Endothelial cell (in vitro differentiated cells): ENCODE measurements at places on chromosomes 6 and 20. TPM values are rescaled to one million over a fixed set of nuclear protein-coding genes. Genes with fewer than 3 reads are reported as not detected.

- H3K27me3 ChIP-seq = no peaks in the 10 kb centered on the region
- H3K4me1 ChIP-seq = no peaks in the 10 kb centered on the region
- DNase-seq = no peak
- H3K27ac ChIP-seq = no peak overlapping the region
- H3K4me3 ChIP-seq = no peak overlapping the region
- H3K36me3 ChIP-seq = peaks cover 4% of the 10 kb centered on the region
These were observed 112.1 kb upstream of the GPR6 start for GRCh38 chr6:109865968-109866367.

DNA sequence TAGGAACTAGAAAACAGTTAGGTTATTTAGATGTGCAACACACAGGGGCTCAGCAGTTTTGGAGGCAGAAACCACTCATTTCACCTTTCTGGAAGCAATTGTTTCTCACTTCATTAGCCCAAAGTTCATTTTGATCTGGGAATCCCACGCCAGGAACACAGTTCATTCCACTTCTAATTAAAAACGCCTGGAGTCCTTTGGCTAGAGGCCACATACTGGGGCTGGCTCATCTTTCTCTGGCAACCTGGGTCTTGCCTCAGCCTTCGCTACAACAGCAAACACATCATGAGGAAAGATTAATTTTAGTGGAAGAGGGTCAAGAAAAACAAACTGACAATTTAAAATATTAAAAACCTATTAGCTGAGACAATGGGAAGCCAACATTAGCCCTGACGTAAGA is 69.7 kb downstream of the RFPL4B start:
- no peak for DNase-seq
- no peaks in the 10 kb centered on the region for H3K4me1 ChIP-seq
- H3K27me3 ChIP-seq = no peaks in the 10 kb centered on the region

DNA sequence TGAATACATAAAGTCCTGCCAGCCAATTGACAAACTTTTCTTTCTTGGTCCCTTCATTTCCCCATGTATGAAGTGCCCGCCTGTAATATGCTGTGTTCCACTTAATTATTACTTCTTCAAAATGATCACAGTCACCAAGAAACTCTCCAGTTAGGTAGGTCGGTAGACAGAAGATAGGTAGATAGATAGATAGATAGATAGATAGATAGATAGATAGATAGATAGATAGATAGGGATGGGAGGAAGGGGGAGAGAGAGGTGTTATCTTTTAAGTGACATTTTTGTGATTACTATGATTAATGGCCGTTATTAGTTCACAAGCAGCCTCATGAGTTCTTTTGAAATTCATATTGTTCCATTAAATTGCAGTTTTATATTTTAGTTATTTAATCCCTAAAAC is 79.5 kb upstream of the TPD52L1 start:
- no peak for DNase-seq
- peaks cover 15% of the 10 kb centered on the region for H3K36me3 ChIP-seq
- no peak overlapping the region for H3K27ac ChIP-seq
- no peaks in the 10 kb centered on the region for H3K27me3 ChIP-seq
- no peak overlapping the region for H3K4me3 ChIP-seq

GRCh38 chr6:142380626-142381025 is 78.8 kb downstream of the ADGRG6 start:
- peak overlapping the region; percentile 20 for H3K27ac ChIP-seq

Gene KLC4
- total RNA-seq = 41.4 TPM

Gene CCDC170
- total RNA-seq = 0.31 TPM

GRCh38 chr6:47000842-47001241 is 41.3 kb downstream of the ADGRF1 start:
- H3K4me3 ChIP-seq = no peak overlapping the region
- no peak overlapping the region for H3K27ac ChIP-seq
- no peaks in the 10 kb centered on the region for H3K4me1 ChIP-seq
- H3K36me3 ChIP-seq = no peaks in the 10 kb centered on the region

DNA sequence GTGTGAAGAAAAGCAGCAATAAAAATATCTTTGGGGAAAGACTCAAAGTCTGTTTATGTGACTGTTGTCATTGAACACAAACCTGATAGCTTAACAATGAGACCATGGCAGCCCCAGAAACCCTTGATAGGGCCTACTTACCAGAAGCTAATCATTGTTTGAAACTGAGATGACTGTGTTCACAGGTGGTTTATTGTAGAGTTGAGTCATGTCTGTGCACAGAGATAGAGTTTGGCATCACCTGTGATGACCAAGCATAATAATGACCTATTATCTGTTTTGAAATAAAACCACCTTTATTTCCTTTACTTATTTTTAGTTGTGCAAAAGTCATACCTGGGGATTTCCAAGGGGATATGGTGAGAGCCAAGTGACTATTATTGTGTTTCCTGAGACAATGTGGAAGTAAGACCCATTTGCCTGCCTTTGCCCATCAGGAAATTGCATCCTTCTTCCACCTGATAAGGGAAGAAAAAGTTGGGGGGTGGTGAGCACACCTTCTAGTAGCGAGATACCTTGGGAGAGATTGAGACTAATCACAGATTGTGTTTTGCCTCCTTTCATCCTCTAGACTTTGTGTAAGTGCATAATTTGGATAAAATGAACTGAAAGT is 456.9 kb upstream of the JAG1 start:
- H3K4me3 ChIP-seq = no peak overlapping the region
- H3K27me3 ChIP-seq = no peaks in the 10 kb centered on the region
- peaks cover 18% of the 10 kb centered on the region for H3K4me1 ChIP-seq
- H3K36me3 ChIP-seq = no peaks in the 10 kb centered on the region

Gene SMPD2
- total RNA-seq = 8.8 TPM

Gene MUC22
- not detected for total RNA-seq

- peaks cover 2% of the 10 kb centered on the region for H3K27me3 ChIP-seq
- peaks cover 30% of the 10 kb centered on the region for H3K4me1 ChIP-seq
- H3K36me3 ChIP-seq = no peaks in the 10 kb centered on the region
- H3K27ac ChIP-seq = no peak overlapping the region
These were observed 199.2 kb upstream of the SUPT3H start for GRCh38 chr6:45576648-45577624.

GRCh38 chr6:53220605-53221004 is 72.0 kb upstream of the GCM1 start:
- no peaks in the 10 kb centered on the region for H3K4me1 ChIP-seq
- H3K27ac ChIP-seq = no peak overlapping the region
- no peaks in the 10 kb centered on the region for H3K36me3 ChIP-seq
- DNase-seq = no peak
- no peaks in the 10 kb centered on the region for H3K27me3 ChIP-seq

GRCh38 chr6:130814506-130814905 is 12.7 kb upstream of the SMLR1 start:
- H3K36me3 ChIP-seq = no peaks in the 10 kb centered on the region
- H3K27me3 ChIP-seq = peaks cover 1% of the 10 kb centered on the region
- H3K4me1 ChIP-seq = no peaks in the 10 kb centered on the region
- DNase-seq = no peak
- H3K27ac ChIP-seq = no peak overlapping the region
- H3K4me3 ChIP-seq = no peak overlapping the region

Gene MAS1
- not detected for total RNA-seq

- peaks cover 16% of the 10 kb centered on the region for H3K4me1 ChIP-seq
- H3K36me3 ChIP-seq = peaks cover 13% of the 10 kb centered on the region
- peaks cover 9% of the 10 kb centered on the region for H3K27me3 ChIP-seq
- no peak overlapping the region for H3K4me3 ChIP-seq
- no peak for DNase-seq
- peak overlapping the region; percentile 18 for H3K27ac ChIP-seq
These were observed 19.5 kb downstream of the SDCBP2 start for GRCh38 chr20:1309439-1309847.

Gene TGM6
- not detected for total RNA-seq

- H3K4me1 ChIP-seq = peaks cover 10% of the 10 kb centered on the region
- no peak overlapping the region for H3K27ac ChIP-seq
- H3K36me3 ChIP-seq = no peaks in the 10 kb centered on the region
- H3K4me3 ChIP-seq = peak overlapping the region; percentile 10
These were observed 1.8 kb downstream of the TIAM2 start for GRCh38 chr6:154996841-154997311.

DNA sequence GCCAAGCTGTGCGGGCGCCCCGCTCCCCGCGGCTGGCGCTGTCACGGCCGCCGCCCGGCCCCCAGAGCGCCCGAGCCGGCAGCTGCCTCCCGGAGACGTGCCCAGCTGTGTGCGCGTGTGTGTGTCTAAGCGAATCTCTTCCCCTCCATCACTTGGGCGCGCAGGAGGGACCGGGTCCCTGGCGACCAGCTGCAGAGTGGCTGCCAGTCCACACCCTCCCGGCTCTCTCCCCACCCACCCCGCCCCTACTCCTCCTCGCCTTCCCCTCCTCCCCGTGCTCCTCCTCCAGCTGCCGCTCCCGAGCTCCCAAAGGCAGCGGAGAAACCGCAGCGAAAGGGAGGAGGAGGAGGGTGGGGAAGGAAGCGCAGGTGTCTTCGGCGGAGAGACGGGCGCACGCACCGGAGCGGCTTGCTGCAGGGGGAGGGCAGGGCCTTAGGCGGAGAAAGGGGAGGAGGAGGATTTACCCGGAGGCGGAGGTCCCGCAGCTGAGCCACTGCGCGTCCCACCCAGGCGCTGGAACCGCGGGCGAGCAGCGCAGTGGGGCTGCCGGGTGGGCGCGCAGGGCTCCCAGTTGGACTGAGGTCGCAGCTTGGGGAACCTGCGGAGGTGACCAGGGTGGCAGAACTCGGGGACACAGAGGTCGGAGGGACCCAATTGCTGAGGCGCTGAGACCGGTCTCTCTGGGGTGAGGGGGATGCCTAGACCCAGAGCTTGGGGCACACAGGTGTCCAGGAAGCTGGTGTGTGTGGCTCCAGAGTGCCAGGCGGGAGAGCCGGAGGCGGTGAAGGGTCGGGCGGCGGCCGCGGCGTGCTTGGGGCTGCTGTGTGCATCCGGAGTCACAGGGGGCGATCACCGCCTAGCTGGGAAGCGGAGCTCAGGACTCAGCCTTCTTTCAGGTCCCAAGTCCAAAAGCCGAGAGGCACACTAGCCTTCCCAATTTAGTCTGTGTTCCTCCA is at the start of gene HS3ST5:
HS3ST5 (minus strand) TSS at position 198 of the 956 bp plus-strand sequence. CDS start 280,178 bp downstream, outside the sequence.
- peak within 1 kb of the TSS; percentile 96 for H3K4me3 ChIP-seq
- peaks cover 6% of the 10 kb centered on the region for H3K4me1 ChIP-seq
- peak within 1 kb of the TSS; percentile 87 for H3K27ac ChIP-seq
- H3K36me3 ChIP-seq = peaks cover 4% of the 10 kb centered on the region

DNA sequence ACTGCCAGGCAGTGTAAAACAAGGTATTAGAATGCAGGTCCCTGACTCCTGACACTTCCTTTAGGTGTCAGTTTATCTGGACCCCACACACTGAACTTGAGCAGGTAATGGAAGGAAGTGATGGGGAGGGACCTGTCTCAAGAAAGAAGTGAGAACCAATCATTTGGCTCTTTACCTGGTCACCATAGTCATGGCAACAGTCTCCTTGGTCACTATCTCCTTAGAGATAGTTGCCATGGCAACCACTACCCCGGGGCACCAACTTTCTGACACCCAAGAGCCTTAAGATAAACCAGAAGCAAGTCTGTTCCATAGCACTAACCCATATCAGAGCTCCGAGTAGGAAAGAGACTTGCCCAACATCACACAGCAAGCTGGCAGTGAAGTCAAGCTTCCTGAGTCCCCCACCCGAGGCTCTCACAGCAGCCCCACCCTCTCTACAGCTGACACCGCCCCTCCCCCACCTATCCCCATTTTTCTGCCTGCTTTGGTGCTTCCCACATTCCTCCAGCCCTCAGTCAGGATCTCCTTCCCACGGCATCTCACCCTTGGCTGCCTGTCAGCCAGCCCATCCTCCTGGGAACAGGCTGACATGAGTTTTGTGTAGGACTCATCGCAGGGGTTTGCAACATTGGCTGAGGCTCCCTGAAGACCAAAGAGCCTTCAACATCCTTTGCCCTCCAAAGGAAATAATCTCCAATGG is 16.3 kb upstream of the HM13 start:
- H3K4me3 ChIP-seq = no peak overlapping the region
- no peak overlapping the region for H3K27ac ChIP-seq
- H3K36me3 ChIP-seq = no peaks in the 10 kb centered on the region
- H3K4me1 ChIP-seq = no peaks in the 10 kb centered on the region
- peaks cover 6% of the 10 kb centered on the region for H3K27me3 ChIP-seq

GRCh38 chr20:62058941-62059340 is 6.7 kb downstream of the TAF4 start:
- H3K27me3 ChIP-seq = peaks cover 8% of the 10 kb centered on the region
- H3K4me3 ChIP-seq = no peak overlapping the region
- peaks cover 6% of the 10 kb centered on the region for H3K4me1 ChIP-seq
- H3K36me3 ChIP-seq = peaks cover 13% of the 10 kb centered on the region
